ENCODE measurements at places on chromosomes 7 and 10. TPM values are rescaled to one million over a fixed set of nuclear protein-coding genes. Genes with fewer than 3 reads are reported as not detected.

DNA sequence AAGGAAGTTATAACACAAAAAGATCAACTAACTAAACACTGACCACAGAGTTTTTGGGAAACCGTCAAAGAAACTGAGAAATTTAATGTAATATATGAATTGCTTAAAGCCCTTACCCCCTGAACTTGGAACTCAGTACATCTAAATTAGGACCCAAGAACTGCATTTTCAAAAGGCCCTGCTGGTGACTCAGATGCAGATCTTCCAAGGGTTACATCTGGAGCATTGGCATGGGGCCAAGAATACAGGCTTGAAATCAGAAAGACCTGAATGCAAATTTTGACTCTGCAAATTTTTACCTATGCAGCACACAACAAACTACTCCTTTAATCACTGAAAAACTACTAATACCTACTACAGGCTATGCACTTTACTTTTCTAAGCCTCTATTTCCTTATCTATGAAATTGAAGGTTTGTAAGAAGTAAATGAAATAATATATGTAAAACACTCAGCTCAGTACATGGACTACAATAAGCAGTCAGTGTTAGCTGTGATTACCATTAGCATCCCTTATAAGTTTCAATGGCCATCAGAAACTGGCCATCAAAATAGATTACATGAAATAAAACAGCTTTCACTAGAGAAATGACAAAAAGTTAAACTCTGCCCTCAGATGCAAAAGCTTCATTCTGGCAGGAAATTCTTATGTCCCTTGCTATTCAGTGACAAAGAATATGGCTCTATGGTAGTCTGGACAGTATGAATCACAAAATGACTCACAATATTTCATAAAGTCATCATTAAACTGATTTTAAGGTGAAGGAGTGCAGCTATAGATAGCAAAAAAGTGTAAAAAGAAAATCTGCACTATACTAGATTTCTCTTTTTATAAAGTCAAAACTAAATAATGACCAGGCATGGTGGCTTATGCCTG lies 43.6 kb downstream of the NSUN6 start:
- no peak overlapping the region for H3K4me3 ChIP-seq
- H3K27me3 ChIP-seq, result no peaks in the 10 kb centered on the region
- peak; percentile 17 for DNase-seq
- no peak overlapping the region for H3K27ac ChIP-seq

GRCh38 chr7:32428546-32428945 lies 61.6 kb downstream of the LSM5 start:
- no peak overlapping the region for H3K4me3 ChIP-seq
- DNase-seq, result no peak

ABHD11 gene
- 2.5 TPM for total RNA-seq

DNA sequence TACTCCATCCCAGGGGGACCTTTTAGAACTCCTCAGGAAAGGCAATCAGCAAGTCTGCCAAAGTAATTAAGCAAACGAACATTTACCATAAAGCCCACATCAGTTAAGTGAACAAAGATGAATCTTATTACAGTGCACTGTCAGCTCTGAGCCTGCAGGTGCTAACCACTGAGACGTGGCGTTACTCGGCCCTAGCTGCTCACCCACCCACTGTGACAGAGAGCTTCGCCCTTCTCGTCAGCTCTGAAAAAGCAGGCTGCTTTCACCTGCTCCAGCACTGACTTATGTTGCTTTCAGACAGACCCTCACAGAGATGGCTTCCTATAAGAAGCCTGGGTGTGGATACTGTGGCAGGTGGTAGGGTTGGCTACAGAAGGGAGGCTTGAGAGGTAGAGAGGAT lies 57.7 kb upstream of the KCNIP2 start:
- H3K4me1 ChIP-seq, result no peaks in the 10 kb centered on the region
- DNase-seq, result no peak
- H3K27me3 ChIP-seq, result no peaks in the 10 kb centered on the region
- no peak overlapping the region for H3K4me3 ChIP-seq
- H3K36me3 ChIP-seq, result peaks cover 2% of the 10 kb centered on the region

MMP21 gene
- total RNA-seq, result not detected

KLF6 gene
- total RNA-seq, result 201 TPM

DNA sequence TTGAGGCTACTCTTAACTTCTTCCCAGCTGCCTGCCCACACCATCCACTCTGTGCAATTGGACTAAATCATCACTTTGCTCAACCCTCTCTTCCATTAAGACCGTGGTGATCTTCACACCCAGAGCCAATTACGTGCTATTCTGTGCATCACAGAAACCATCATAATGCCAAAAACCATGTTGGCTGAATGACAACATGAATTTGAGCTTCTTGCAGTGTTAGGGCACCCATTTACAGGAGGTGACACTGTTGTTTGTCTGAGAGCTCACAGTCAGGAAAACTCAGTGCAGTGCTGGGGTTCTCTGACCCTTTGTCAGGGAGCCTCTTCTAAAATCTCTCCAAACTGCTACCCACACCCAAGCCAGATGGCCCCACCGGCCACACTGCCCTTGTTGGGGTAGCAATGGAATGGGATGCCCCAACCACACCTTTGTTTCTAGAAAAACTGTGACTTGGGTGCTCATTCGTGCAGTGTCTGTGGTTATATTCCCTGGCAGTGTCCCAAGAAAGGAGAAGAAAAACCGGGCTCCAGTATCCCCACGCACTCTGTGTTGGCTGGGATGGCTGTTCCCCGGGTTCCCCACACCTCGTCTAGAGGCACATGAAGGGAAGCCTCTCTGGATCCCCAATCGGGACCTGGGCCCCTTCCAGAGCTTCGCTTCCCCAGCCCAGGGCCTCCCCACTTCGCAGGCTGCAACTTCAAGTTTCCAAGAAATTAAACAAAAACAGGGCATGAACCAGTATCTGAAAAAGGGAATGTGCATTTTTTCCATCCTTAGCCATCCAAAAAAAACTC lies 2.0 kb upstream of the TNS3 start:
- peak overlapping the region; percentile 22 for H3K4me3 ChIP-seq
- no peak for DNase-seq
- H3K4me1 ChIP-seq, result peaks cover 71% of the 10 kb centered on the region
- no peaks in the 10 kb centered on the region for H3K27me3 ChIP-seq

DNA sequence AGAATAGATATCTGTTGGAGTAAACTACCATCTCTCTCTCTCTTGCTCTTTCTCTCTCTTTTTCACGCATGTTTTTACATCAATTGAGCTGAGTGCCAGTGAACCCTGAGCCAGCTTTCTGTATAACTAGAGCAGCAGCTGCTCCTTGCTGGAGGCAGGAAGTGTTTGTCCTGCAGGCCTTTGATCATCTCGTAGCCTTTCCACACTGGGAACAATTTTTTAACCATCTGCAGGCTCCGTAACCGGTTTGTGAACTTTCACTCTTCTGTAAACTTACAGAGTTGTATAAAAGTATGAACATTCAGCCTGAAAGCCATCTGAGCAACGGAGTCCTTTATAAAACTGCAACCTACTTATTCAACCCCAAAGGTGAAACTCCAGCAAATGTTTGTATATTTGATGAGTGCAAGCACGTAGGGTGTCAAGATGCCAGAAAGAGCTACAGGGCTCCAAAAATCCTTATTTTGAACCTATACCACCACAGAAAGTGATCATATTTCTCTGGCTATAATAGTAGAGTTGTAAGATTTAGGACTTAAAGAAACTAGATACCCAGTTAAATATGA lies 162.8 kb upstream of the NFE2L3 start:
- no peaks in the 10 kb centered on the region for H3K36me3 ChIP-seq
- no peak for DNase-seq
- H3K4me1 ChIP-seq, result no peaks in the 10 kb centered on the region
- no peak overlapping the region for H3K27ac ChIP-seq
- H3K27me3 ChIP-seq, result no peaks in the 10 kb centered on the region
- no peak overlapping the region for H3K4me3 ChIP-seq

DNA sequence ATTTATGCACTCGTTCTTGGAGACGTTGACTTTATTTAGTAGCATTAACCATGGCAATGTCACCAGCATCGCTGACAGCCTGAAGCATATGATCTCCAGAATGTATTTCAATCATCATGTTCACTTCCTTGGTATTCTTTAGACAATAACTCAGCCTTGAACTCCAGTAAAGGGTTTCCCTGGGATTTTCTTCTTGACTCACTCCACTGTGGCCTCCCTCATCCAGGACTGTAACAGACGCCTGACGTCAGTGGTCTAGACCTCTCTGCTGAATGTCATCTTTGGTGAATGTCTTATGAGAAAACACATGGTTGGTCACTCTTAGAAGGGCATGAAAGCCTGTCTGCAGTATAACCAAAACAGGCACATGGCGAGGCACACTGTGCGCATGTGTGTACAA lies 64.4 kb downstream of the EGFR start:
- H3K4me1 ChIP-seq, result peaks cover 21% of the 10 kb centered on the region
- H3K4me3 ChIP-seq, result no peak overlapping the region
- DNase-seq, result no peak
- H3K27me3 ChIP-seq, result no peaks in the 10 kb centered on the region

- no peak overlapping the region for H3K4me3 ChIP-seq
- no peak for DNase-seq
- H3K36me3 ChIP-seq, result no peaks in the 10 kb centered on the region
- no peak overlapping the region for H3K27ac ChIP-seq
Measured at GRCh38 chr10:86111902-86112545, 254.6 kb downstream of the GRID1 start.

DNA sequence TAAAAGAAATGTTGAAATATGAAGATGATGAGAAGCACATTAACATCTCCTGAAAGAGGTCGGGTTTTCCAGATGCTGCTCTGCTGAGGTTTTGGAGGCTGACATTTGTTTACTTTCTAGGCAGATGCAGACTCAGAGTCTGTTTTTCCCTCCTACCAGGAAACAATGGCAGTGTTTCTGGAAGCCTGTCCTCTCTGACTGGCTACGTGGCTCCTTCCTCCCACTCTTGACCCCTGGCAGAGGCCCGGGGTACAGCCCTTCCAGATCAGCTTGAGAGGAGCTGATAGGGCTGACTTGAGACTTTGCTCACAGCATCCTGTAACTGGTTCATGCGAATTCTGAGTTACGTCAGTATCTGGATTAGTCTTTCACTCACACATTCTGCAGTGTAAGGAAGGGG lies 41.1 kb upstream of the IL15RA start:
- no peaks in the 10 kb centered on the region for H3K36me3 ChIP-seq
- DNase-seq, result no peak

DNA sequence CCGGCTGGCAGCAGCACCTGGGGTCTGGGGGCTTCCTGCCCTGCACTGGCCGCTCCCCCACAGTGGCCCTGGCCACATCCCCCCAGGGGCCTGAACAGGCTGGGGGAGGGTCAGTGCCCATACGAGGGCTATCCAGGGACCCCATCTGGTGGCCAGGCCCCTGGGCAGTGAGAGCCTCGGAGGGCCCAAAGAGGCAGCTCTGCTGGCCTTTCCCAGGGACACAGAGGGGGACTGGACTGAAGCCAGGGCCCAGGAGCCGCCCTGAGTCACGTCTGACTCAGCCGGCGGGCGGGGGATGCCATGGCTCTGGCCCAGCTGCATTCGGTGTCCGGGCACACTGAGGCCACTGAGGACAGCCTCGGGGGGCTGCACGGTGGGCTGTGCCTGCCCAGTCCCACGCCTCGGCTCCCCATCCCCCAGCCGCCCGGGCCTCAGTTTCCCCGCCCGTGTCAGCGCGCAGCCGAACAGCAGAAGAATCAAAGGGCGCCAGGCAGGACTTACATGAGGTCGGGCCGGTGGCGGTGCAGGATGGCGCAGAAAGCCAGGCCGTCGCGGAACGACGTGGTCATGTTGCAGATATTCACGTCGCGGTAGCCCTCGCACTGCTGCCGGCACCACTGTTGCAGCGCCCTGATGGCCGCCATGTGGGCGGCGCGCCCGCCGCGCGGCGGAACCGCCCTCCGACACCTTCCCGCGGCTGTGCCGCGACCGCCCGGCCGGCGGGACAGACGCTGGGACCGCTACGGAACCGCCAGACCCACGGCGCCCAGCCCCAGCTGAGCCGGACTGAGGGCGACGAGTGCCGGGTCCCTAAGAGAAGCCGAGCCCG lies at the start of gene MICALL2:
Gene MICALL2, minus strand, starts transcription at position 788 of the 829 bp plus-strand sequence. Its CDS starts 144 bp downstream, at position 644.
- no peaks in the 10 kb centered on the region for H3K27me3 ChIP-seq
- H3K27ac ChIP-seq, result peak within 1 kb of the TSS; percentile 98
- H3K4me1 ChIP-seq, result peaks cover 79% of the 10 kb centered on the region
- no peaks in the 10 kb centered on the region for H3K36me3 ChIP-seq

- no peak overlapping the region for H3K27ac ChIP-seq
- no peaks in the 10 kb centered on the region for H3K27me3 ChIP-seq
- no peak for DNase-seq
- no peaks in the 10 kb centered on the region for H3K36me3 ChIP-seq
- H3K4me3 ChIP-seq, result no peak overlapping the region
- H3K4me1 ChIP-seq, result peaks cover 30% of the 10 kb centered on the region
Measured at GRCh38 chr10:44723082-44723481, 188.1 kb upstream of the TMEM72 start.

All from thoracic aorta (tissue), 2 donors.